AG04450 (cell line): ENCODE measurements at places on chromosomes 4 and X. TPM values are rescaled to one million over a fixed set of nuclear protein-coding genes. Genes with fewer than 3 reads are reported as not detected.

GRCh38 chr4:76605099-76605563 lies 170.1 kb downstream of the SHROOM3 start:
- DNase-seq, result no peak

GRCh38 chr4:185472103-185472542 lies 590 bp upstream of the CCDC110 start:
- DNase-seq, result no peak

Gene ERCC6L
- polyA plus RNA-seq, result 1.3 and 1.7 TPM in 2 replicates

- DNase-seq, result no peak
Measured at GRCh38 chr4:8442596-8443358, 2.2 kb downstream of the TRMT44 start.

- DNase-seq, result no peak
Measured at GRCh38 chr4:87342872-87343271, 20.2 kb upstream of the HSD17B13 start.

- DNase-seq, result no peak
Measured at GRCh38 chrX:119177278-119177677, 49.7 kb upstream of the KIAA1210 start.

Gene ELK1
- polyA plus RNA-seq, result 22.4 and 24.1 TPM in 2 replicates
